ENCODE measurements at places on chromosomes 6 and 20. TPM values are rescaled to one million over a fixed set of nuclear protein-coding genes. Genes with fewer than 3 reads are reported as not detected.
A peak's percentile ranks its signal among the peaks of the same experiment; 100 is the strongest.

GRCh38 chr6:138086573-138087196 lies 20.5 kb downstream of the PERP start:
- DNase-seq, result no peak

GRCh38 chr6:163837691-163838431 lies 423.3 kb downstream of the QKI start:
- peak; percentile 55 for DNase-seq

- no peak for DNase-seq
Observed at GRCh38 chr6:227074-227782, 65.1 kb upstream of the DUSP22 start.

DNA sequence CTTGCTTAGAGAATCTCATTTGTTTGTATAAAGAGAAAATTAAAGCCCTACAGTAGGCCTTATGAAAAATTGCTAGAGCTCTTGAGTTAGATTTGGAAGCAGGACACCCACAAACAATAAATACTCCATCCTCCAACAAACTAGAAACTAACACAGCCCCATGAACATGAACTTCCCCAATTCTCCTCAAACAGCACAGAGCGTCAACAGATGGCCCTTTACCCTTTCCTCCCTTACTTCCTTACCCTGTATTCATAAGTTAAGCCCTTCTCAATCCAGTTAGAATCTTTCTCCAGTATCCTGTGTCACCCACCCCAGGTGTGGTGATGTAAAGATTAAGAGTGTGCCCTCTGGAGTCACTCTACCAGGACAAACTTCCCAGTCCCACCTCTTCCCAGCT lies 113.7 kb downstream of the UNC5CL start:
- no peak for DNase-seq

DNA sequence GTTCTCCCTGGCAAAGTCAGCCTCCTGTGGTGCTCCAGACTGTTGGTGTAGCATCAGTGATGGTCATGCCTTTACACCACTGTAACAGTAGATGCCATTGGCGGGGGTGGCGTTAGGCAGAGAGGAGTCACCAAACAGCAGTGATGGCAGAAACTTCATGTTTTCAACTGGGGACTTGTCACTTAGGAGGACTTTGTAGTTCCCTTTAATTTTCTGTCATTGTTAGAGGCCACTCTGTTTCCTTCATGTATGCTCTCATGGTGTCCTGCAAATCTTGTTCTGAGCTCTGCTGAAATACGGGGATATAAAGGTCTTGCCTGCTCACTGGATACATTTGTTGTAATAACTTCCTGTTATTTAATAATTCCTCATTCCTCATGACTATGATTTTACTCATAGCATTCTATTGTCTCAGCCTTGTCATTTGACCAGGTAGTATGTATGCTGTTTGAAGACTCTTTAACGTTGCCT lies 4.6 kb downstream of the MAP3K4 start:
- no peak for DNase-seq

GRCh38 chr6:69907981-69908498 lies 41.7 kb downstream of the COL19A1 start:
- peak; percentile 50 for DNase-seq

GRCh38 chr20:22383156-22383555 lies 201.2 kb downstream of the FOXA2 start:
- DNase-seq, result no peak

GRCh38 chr6:95404777-95405176 lies 172.6 kb upstream of the MANEA start:
- DNase-seq, result no peak

DNA sequence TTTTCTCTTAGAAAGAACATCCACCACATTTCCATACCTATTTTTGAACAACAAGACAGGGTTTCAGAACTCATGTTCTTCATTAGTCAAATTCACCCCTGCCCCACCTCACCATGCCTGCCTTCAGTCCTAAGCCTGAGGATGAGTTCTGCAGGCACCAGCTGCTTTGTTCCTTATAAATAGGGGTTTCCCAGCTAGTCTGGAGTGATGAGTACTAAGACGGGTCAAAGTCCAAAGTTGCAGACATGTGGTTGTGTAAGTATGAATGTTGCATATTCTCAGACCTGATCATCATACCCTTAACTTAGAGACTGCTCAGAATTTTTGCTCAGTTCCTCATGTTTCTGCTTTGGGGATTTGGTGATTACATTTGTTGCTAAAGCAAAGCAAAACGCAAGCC lies 257.7 kb upstream of the CDYL start:
- peak; percentile 12 for DNase-seq

GRCh38 chr6:56250266-56250665 lies 2.9 kb upstream of the COL21A1 start:
- peak; percentile 47 for DNase-seq

DNA sequence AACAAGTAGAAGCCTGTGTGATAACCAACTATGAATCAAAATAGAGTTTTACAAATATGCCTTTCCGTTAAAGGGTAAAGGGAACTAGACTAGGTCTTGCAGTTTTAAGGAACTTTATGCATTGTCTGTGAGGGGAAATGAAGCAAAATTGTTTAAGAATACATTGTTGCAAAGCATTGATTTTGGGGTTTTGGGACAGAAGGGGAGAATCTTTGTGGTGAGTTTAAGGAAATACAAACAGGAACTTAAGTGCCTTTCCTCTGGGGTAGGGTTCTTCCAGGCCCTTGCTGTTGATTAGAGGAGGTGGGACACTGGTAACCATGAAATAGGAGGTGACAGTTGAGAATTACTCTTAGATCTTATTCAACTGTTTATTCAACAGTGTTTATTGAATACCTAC lies 4.7 kb downstream of the MAPK14 start:
- DNase-seq, result no peak

DNA sequence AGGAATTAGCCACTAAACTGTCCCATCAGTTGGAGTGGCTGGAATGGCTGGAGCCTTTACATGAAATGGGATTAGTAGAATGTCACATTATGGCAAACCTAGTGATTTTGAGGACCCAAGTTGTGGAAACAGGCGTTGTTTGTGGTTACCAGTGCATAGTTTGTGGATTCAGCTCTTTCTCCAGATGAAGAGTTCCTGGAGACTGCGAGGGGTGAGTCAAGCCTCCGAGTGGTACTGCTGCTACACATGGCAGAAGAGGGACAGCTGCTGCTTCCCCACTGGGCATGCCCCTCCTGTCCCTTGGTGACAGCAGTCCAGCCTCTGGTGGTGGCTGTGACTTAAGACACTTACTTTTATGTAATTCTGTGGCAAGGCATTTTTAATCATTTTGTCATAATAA lies 94.2 kb upstream of the SCP2D1 start:
- no peak for DNase-seq

DNA sequence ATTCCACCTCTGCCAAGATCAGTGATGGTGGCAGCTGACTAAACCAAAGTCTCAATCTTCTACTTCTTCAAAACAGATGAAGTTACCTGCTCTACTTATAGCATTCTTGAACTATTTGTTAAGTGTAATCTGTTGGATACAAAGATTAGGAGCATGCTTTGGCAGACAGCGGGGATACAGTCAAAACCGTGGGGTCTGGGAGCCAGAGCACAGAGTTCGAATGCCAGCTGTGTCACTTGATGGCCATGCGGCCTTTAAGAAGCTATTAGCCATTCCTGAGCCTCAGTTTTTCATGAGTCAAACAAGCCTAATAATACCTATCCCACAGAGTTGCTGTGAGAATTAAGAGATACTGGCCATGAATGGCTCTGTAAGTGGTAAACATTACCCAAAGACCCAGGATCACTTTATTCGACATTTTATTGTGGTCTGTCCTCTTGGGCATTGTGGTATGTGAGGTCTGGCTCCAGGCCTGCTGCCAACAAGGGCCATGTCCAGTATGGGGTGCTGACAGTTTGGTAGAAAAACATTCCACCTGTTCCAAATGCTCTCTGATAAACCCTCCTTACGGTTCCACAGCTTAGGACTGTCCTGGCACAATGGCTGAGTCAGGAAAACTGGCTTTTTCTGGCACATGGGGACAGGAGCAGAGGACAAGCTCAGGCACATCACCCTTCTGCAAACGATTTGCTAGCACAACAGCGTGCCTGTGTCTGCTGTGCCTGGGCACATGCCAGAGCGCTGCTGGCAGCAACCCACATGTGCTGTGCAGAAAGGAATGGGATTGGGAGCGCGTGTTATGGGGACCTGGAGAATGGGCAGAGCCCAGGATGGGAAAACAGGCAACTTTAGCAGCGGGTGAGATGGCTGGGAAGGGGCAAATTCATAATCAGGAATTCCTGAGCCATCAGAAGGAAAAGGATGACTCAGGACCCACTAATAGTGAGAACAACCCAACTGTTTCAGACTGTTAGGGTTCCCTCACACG lies 15.7 kb upstream of the FAM83C start:
- DNase-seq, result peak; percentile 38

DNA sequence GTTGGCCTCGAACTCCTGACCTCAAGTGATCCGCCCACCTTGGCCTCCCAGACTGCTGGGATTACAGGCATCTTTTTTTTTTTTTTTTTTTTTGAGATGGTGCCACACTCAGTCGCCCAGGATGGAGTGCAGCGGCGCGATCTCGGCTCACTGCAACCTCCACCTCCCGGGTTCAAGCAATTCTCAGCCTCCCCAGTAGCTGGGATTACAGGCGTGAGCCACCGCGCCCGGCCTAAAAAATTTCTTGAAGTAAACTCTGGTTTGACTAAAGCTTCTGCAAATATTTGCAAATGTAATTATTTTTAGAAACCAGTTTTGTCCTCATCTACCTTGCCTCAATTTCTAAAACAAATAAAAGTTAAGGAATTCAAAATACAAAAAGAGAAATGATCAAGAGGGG lies 1.2 kb downstream of the IBTK start:
- DNase-seq, result no peak

GRCh38 chr6:116531675-116532570 lies 13.6 kb downstream of the TRAPPC3L start:
- DNase-seq, result peak; percentile 64

GRCh38 chr20:43507150-43508080 lies at the start of gene L3MBTL1:
Gene L3MBTL1, plus strand, starts transcription at chr20:43507697. Its CDS starts 5,807 bp downstream, at chr20:43513504.
- peak; percentile 42 for DNase-seq

- no peak for DNase-seq
Observed at GRCh38 chr6:132081338-132081737, 130.2 kb upstream of the CCN2 start.

- no peak for DNase-seq
Observed at GRCh38 chr6:5786969-5787720, 219.6 kb downstream of the NRN1 start.

DNA sequence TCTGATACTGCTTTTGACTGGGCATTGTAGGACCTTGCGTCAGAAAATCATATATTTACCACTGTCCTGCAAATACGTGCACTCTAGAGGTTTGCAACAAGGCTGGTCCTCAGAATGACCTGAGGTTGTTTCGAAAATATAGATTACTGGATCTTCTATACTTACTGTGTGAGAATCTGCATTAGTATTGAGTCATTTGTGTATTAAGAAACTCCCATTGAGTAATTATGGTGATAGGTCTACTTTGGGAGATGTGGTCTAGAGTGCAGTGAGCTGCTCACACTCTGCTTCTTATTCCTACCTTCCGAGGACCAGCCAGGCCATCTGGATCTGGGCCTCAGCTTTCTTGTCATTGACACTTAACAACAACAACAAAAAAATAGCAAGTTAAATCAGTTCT lies 9.6 kb downstream of the KLHL32 start:
- DNase-seq, result no peak

DNA sequence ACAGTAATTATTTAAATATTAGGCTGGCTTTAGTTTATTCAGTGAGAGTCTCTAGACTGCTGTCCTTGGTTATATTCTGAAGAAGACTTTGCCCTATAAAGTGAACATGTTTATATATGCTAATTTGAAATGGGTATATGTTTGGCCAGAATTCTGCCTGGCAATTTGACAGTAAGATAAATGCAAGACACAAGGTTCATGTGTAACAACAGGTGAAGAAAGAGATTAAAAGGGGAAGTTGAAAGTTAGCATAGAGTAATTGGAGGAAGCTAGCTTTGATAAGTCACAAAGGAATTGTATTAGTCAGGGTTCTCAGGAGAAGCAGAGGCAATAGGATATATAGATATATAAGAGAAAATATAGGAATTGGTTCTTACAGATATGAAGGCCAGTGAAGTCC lies 191.4 kb downstream of the CENPW start:
- no peak for DNase-seq

- no peak for DNase-seq
Observed at GRCh38 chr6:53679446-53679933, 13.9 kb upstream of the KLHL31 start.

GRCh38 chr6:43719511-43719910 lies 31.9 kb upstream of the MRPS18A start:
- DNase-seq, result no peak

- no peak for DNase-seq
Observed at GRCh38 chr6:111825439-111826086, 47.7 kb downstream of the FYN start.

The ZNF76 gene
- total RNA-seq, result 9.9 TPM

The PRPH2 gene
- total RNA-seq, result 1.4 TPM

The MAPK14 gene
- 68.9 TPM for total RNA-seq

The POU5F1 gene
- 4.1 TPM for total RNA-seq

The PPP1R14C gene
- 10.8 TPM for total RNA-seq

The TAP2 gene
- total RNA-seq, result 13.5 TPM

The TP53TG5 gene
- total RNA-seq, result 32.0 TPM

The APOBEC2 gene
- total RNA-seq, result 1.2 TPM

The CDSN gene
- 2.4 TPM for total RNA-seq

The ECT2L gene
- not detected for total RNA-seq
